ENCODE measurements at places on chromosomes 2 and 18.
A peak's percentile ranks its signal among the peaks of the same experiment; 100 is the strongest.

DNA sequence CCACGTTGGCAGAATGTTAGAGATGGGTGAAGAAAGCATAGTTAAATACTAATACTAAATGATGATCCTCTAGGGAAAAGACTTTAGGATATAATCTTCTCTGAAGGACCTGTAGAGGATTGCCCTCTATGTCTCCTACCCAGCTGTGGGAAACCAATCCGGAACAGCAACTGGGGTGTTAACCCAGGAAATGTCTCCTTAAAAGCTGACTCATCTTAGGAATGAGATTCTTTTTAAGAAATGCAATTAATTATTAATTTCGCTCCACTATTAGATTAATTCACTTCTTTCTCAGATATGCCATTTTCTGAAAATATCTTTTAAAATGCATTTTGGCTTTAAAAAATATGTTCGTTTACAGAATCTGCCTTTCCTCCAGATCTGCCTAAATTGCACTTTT lies 7.4 kb downstream of the SCN3A start:
- no peak for DNase-seq

- no peak for DNase-seq
These were observed 757.1 kb upstream of the PIK3C3 start for GRCh38 chr18:41197967-41198366.

DNA sequence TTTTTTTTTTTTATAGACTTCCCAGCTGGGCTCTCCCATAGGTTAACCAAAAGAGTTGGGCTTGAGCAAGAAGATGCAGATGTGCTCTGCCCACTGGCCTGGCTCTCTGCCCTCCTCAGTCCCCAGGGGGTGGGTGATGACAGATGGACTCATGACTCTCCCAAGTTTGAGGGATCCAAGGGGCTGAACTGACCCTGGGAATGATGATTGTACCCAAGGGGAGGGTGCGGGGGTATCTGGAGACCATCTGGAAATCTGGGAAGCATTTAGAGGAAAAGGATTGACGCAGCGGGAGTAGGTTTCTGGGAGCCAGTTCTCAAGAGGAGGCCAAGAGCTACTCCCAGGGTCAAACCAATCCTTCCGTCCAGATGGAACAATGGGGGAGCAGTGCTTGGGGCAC lies 330.8 kb downstream of the CYP26B1 start:
- no peak for DNase-seq

DNA sequence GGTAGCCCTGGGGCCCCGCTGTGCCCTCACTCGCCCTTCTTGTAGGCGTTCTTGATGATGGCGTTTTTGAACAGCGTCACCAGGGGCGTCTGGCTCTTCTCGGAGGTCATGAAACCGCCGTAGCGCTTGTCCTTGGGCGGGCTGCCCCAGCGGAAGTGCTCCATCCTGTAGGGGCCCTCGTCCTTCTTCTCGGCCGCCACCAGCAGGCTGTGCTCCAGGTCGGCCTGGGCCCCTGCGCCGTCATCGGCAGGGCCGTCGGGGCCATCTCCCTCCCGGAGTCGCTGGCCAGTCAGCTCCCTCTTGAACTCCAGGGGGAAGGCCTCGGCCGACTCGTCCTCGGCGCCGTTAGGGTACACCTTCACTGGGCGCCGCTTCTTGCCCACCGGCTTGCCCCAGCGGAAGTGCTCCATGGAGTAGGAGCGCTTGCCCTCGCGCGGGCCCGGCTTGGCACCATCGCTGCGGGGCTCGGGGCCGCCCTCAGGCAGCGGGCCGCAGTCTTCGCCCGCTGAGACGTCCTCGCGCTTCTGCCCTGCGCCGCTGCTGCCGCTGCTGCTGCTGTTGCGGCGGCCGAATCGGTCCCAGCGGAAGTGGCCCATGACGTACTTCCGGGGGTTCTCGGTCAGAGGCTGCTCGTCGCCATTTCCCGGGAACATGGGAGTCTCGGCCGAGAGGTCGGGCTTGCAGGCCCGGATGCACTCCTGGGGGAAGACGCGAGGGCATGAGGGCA lies 7.2 kb downstream of the POMC start:
- DNase-seq: no peak

GRCh38 chr18:48940854-48941611 lies 9.7 kb downstream of the SMAD7 start:
- DNase-seq: no peak

GRCh38 chr18:37361335-37362157 lies 204.1 kb downstream of the CELF4 start:
- no peak for DNase-seq

- DNase-seq: no peak
These were observed 124.5 kb downstream of the WDR7 start for GRCh38 chr18:56775701-56776100.

- no peak for DNase-seq
These were observed 40.1 kb downstream of the MRPL35 start for GRCh38 chr2:86239326-86239725.

- DNase-seq: no peak
These were observed 333.9 kb upstream of the CYRIA start for GRCh38 chr2:16999347-17000183.

DNA sequence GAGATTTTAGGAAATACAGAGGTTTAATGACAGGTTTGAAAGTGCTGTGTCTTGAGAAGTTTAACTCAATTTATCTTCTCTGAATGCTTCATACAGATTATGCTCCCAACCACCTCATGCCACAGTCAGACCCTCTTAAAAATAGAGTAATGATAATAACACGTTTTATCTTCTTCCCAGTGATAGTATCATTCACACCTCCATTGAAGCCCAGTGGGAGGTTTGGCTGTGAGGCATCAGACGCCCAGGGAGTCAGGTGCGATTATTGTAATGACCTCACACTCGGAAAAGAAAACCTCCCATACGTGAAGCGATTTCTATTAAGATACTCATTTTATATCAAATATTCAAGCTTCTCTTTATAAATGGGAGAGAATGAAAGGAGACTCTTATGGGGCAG lies 366.3 kb downstream of the SETBP1 start:
- DNase-seq: no peak

- DNase-seq: no peak
These were observed 95.8 kb upstream of the SMAD2 start for GRCh38 chr18:48026216-48026615.

DNA sequence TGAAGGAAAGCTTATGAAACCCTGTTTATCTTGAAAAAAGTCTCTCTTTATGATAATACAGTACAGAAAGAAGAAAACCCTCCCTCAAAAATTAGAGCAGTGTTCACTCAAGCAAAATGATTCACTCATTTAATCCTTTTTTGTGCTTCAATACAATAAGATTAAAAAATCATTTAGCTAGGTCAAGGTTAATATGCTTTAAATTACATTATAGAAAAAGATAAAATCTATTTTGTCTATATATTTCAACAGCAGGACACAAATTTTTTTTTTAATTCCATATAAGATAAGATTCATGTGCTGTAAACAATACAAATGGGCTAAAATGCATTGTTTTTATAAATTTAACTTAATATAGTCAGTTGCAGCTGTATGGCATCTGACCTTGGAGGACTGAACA lies 176.9 kb downstream of the KCNE4 start:
- DNase-seq: no peak

GRCh38 chr2:38409156-38410102 lies 32.4 kb upstream of the ATL2 start:
- no peak for DNase-seq

- DNase-seq: no peak
These were observed 194.9 kb downstream of the GALNT1 start for GRCh38 chr18:35776473-35776872.

GRCh38 chr18:62334120-62334519 lies 9.0 kb downstream of the TNFRSF11A start:
- no peak for DNase-seq

GRCh38 chr2:232142049-232142448 lies 180.5 kb downstream of the DIS3L2 start:
- peak; percentile 30 for DNase-seq

DNA sequence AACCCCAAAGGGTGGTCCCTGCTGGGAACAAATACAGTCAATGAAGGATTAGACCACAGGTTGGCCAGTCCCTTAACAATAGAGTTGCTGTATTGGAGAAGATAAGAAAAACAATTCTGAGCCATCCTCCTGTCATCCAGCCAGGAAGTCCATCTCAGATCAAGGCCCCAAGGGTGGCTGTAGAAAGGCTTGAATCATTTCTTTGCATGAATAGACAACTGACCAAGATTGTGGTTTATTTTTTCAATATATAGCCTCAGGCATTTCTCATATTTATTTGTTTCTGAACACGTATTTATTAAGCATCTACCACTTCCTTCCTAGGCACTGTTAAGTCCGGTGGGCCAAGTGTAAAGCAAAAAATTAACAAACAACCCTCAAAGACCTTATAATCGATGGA lies 274.4 kb upstream of the SLC14A2 start:
- DNase-seq: no peak

DNA sequence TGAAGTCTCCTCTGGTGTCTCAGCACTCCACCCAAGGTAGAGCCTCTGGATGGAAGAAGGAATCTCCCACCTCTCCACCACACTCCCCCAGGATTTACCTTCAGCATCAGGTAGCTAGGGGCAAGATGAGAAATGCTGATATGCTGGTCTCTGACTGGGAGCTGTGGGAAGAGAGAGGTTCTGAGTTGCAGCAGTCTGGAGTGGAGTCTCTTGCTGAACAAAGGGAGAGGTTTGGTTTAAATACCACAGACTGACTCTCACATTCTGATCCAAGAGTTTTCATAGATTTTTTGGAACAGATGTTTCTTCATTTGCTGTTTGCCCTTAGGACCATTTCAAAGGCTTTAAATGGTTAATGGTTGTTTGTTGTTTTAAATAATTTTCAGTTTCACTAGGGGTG lies 1.1 kb upstream of the CFLAR start:
- DNase-seq: no peak

DNA sequence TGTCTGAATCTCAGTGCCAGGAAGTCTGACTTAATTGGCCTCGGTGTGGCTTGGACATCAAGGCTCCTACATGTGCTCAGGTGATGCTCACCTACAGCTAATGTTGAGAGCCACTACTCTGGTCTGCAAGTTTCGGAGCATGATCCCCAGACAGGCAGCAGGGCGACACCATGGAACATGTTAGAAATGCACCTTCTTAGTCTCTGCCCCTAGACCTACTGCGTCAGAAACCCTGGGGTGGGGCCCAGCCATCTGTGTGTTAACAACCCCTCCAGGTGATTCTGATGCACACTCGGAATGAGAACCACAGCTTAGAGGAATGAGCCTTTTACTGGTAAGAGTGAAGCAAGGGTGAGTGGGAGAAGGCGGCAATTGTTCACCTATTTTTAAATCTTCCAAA lies 86.9 kb upstream of the NABP1 start:
- DNase-seq: no peak

DNA sequence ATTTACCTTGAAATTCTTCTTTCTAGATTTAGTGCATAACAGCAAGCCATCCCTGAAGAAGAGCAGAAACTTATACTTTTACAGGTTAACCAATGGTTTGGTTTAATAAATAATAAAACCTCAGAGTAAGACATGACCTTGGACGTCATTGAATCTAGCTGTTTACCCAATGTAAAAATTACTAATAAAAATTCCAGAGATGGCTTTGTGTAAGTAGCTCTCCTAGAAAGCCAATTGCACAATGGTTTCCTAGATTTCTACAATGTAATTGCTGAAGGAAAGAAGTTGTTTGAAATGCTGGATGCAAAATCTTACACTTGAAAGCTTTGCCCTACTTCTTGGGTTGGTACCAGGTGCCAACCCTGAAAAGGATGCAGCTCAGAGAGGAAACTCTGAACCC lies 1.5 kb downstream of the XDH start:
- DNase-seq: no peak

GRCh38 chr18:9043581-9043980 lies 58.9 kb upstream of the NDUFV2 start:
- DNase-seq: no peak

GRCh38 chr2:180653481-180653880 lies 326.9 kb upstream of the UBE2E3 start:
- DNase-seq: no peak

GRCh38 chr2:28997847-28998735 lies 17.0 kb downstream of the TOGARAM2 start:
- DNase-seq: no peak

DNA sequence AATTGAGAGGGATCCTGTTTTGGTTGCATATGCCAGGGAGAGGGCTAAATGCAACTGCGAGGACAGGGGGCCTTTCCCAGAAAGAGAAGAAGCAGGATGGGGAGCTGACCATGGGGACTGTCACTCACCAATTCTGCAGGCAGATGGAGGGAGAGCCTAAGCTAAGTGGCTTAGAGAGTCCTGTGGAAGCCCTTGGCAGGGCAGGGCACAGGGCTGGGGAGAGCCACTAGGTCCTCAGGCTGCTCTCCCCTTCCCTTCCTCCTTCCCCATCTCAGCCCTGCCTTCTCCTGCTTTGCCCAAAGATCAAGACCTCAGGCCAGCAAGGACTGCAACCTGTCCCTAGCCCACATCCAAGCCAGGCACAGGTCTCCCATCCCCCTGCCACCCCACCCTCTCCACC lies 24.4 kb upstream of the CATIP start:
- DNase-seq: no peak

- peak; percentile 74 for DNase-seq
These were observed 1232.3 kb upstream of the ZEB2 start for GRCh38 chr2:145752091-145752806.

- DNase-seq: no peak
These were observed 72.0 kb upstream of the AFF3 start for GRCh38 chr2:100214265-100214971.

GRCh38 chr2:133026536-133027177 lies 356.7 kb upstream of the LYPD1 start:
- DNase-seq: peak; percentile 19

- DNase-seq: no peak
These were observed 160.9 kb downstream of the RDH14 start for GRCh38 chr2:18399601-18400000.

GRCh38 chr2:95047629-95048510 lies 22.4 kb downstream of the MAL start:
- no peak for DNase-seq

GRCh38 chr2:53631313-53632125 lies 136.1 kb upstream of the CHAC2 start:
- DNase-seq: no peak

- DNase-seq: no peak
These were observed 191.1 kb upstream of the ALKAL2 start for GRCh38 chr2:479031-479430.

DNA sequence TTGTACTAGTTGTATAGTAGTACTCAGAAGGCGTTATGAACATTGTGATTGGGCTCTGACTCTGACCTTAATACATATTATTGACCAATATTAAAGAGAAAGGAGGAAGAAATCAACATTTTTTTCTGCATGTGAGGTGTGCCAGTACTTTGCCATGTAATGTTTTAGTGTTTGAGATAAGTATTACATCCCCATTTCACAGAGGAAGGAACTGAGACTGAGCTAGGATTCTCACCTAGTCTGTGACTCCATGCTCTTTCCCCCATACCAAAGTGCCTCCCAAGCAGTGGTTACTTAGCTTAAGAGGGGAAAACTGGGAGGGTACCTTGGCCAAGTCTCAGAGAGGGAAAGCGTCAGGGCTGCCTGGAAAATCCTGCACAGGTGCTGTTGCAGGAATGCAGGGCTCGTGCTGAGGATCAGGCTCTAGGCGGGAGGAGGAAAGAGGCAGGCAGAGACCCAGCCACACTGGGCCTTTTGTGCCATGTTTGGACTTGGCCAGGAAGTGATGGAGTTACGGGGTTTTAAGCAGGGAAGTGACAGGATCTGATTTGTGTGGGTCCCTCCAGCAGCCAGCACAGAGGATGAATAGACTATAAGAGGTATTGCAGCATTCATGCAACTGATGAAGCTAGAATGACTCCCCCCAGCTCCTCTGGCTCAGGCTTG lies 1.7 kb downstream of the PNKD start:
- DNase-seq: no peak
